ENCODE measurements at places on chromosomes 4 and X.

GRCh38 chr4:185743722-185744487, 68.1 kb downstream of the SORBS2 start:
- no peak for DNase-seq

- DNase-seq = no peak
These were observed 795.2 kb downstream of the PCDH18 start for GRCh38 chr4:136737066-136737465.

- no peak for DNase-seq
These were observed 5.1 kb downstream of the SETD7 start for GRCh38 chr4:139550724-139551429.

GRCh38 chr4:89413518-89413917, 105.9 kb upstream of the GPRIN3 start:
- no peak for DNase-seq
